HCT116 (cell line): ENCODE measurements at places on chromosomes 1 and 21. TPM values are rescaled to one million over a fixed set of nuclear protein-coding genes. Genes with fewer than 3 reads are reported as not detected.
A peak's percentile ranks its signal among the peaks of the same experiment; 100 is the strongest.

Gene TP73
- 19.2 TPM for total RNA-seq

GRCh38 chr1:161070761-161071160, 1.1 kb upstream of the ARHGAP30 start:
- DNase-seq, result no peak

Gene FAM131C
- 11.6 TPM for total RNA-seq

- no peak for DNase-seq
Observed at GRCh38 chr1:25794325-25794724, 5.7 kb upstream of the SELENON start.

- no peak for DNase-seq
Observed at GRCh38 chr1:98406352-98407088, 255.0 kb upstream of the SNX7 start.

GRCh38 chr1:226739696-226740065, 599 bp upstream of the ITPKB start:
- no peak for DNase-seq

DNA sequence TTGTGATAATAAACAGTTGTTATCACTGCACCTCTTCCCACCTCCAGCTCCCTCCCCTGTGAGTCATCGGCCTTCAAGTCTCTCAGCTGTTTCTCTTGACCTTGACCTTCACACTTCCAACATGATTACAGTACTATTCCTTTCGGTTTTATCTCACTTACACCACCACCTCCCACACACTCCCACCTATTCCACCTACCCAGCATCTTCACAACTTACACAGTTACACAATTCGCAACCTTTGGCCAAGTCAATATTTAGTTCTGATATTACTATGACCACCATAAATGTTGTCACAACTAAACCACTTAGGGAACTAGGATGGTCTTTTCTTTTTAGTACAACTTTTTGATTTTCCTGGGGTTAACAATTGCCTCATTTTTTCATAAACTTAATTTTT, 60.2 kb downstream of the RIPK4 start:
- DNase-seq, result no peak

Gene FAM72C
- 9.5 TPM for total RNA-seq

DNA sequence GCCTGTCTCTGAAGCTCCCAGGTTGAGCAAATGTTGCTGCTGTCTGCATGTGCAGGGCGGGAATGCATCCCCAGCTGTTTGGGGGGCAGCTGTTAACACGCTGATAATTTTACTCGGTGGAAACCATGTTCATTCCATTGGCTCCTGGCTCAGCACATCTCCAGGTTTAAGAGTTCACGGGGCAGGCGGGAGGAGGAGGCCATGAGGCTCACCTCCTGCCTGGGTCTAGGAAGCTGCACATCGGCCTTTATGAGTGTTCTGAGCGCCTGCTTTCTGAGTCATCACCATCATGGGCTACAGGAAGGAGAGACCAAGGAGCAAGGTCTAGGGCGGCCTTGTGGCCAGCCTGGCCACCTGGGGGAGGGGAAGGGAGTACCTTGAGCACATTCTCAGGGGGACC, 29.7 kb downstream of the AJAP1 start:
- no peak for DNase-seq

DNA sequence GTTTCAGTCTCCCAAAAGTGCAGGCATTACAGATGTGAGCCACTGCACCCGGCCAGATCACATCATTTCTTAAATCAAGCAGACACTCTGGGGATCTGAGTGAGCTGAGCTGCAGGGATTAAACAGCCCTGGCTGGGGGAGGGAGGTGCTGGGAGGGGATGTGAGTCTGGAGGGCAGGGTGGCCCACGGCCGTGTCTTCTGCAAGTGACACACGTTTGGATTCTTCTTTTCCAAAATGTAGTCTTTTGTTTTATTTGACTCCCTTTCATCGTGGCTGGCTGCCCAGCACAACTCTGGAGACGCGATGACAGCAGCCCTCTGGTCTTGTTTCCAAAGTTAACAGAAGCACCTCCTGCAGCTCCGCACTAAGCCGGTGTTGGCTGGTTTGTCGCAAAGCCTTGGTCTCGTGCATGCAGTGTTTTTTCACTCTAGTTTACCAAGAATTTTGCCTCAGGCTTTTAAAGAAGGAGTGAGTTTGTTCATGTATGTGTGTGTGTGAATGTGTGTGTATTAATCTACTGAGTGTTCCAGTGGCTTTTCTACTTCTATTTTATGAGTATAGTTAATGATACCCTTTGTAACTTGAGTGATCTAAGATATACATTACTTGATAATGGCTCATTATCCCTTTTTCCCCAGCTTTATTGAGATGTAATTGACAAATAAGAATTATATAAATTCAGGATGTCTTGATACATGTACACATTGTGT, 2.8 kb upstream of the KRTAP10-5 start:
- no peak for DNase-seq

GRCh38 chr1:24908591-24909259, 21.4 kb downstream of the RUNX3 start:
- no peak for DNase-seq

DNA sequence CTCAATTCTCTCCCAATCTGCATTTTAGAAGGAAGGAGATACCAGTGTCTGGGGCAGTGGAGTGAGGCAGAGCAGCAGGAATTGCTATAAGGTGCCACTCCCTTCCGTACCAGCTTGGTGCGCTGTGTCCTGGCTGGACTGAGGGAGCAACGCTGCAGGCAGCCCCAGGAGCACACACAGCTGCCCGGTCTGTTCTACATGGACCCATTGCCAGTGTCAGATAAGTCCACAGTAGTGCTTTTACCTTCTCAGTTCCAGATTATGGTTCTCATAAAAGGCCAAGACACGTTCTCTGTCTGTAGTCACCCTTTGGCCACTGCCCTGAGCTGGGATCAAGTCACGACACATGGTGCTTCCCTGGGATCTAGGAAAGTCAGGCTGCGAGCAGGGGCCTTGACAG, 44.1 kb upstream of the BARHL2 start:
- DNase-seq, result no peak

Gene PAPPA2
- total RNA-seq, result not detected

Gene LCE3E
- total RNA-seq, result not detected

DNA sequence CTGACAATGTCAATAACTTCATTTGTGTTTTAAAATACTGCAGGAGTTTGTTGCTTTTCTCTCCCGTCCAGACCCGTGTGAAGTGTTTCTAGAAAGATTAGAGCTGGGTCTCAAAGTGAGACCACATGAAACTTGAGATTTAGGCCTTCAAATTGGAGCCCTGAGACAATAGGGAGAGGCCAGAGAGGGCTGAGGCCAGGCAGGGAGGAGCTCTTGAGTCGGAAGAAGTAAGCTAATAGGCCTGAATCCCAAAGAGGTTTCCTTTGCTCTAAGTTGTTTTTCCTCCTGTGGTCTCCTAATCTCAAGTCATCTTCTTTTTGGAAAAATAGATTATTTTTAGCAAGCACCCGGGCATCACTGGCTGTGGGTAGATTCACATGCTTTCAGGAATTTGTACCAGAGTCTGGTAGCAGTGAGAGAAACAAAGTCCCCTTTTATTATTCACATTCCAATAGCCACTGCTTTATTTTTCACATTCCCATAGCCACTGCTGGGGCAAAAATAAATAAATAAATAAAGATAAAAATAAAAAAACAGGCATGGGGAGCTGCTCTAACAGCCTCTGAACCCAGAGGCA, 25.6 kb downstream of the CD244 start:
- no peak for DNase-seq

GRCh38 chr1:25550155-25550506, 6.7 kb downstream of the LDLRAP1 start:
- DNase-seq, result no peak

DNA sequence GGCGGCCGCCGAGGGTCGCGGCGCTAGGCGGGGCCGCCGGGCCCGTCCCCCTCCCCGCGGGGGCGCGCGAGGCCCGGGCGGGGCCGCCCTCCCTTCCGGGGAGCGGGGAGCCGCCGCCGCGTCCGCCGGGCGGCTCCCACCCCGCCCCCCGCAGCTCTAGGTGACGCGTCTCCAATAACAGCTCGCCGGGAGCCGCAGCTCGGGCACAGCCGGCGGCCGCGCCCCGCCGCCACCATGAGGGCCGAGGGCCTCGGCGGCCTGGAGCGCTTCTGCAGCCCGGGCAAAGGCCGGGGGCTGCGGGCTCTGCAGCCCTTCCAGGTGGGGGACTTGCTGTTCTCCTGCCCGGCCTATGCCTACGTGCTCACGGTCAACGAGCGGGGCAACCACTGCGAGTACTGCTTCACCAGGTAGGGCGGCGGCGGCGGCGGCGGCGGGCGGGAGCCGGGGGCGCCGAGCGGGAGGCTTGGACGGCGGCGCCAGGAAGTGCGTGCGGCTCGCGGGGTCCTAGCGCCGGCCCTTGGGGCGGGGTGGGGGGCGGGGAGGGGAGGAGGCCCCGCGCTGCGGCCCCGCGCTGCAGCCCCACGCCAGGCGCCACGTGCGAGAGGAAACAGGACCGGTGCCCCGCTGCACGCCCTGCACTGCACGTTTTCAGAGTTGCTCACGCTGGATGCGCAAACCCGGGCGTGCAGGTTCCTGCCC, at the start of gene SMYD2:
SMYD2 (plus strand) TSS at position 139 of the 699 bp plus-strand sequence; CDS start at position 235, 96 bp downstream.
- peak; percentile 36 for DNase-seq

Gene SASS6
- total RNA-seq, result 13.7 TPM

GRCh38 chr1:100035214-100035613, 65.4 kb downstream of the SLC35A3 start:
- no peak for DNase-seq

GRCh38 chr1:86756062-86756406, 51.7 kb downstream of the SH3GLB1 start:
- DNase-seq, result no peak

DNA sequence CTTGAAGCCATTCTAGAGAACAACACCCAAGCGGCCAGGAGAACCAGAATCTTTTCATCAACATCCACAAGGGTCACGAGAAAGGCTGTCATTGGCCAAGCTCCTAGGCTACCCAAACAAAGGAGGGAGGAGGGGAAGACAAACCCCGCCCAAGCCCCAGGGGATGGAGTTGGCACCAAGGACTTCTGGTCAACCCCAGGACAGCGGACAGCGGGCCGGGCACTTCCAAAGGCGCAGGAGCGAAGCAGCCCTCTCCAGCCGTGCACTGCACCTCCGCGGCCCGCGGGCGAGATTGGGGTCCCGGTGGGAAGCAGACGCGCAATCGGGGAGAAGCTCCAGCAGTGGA, at the start of gene CLIC6:
CLIC6 (plus strand) TSS at position 192 of the 346 bp plus-strand sequence. CDS start 395 bp downstream, outside the sequence.
- DNase-seq, result no peak

Gene FBLIM1
- total RNA-seq, result 6.0 TPM

DNA sequence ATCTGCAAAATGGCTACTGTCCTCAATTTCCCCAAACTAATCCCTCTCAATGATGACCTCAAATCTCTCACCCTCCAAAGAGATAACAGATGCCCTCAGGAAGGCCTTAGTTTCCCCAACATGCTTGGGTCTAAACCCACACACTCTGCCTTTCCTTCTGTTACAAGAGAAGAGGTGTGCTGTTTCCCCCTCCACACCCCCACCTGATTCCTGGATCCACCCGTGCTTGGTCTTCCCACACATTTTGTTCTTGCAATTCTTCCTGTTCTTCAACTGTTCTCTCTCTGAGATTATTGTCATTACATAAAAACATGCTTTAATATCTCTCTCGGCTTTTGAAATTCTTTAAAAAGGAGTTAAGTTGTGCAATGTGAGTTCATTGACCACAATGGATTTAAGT, 5.7 kb upstream of the CBR3 start:
- no peak for DNase-seq

Gene GIPC2
- total RNA-seq, result 0.07 TPM

- DNase-seq, result no peak
Observed at GRCh38 chr1:99619583-99619982, 26.3 kb upstream of the PALMD start.

DNA sequence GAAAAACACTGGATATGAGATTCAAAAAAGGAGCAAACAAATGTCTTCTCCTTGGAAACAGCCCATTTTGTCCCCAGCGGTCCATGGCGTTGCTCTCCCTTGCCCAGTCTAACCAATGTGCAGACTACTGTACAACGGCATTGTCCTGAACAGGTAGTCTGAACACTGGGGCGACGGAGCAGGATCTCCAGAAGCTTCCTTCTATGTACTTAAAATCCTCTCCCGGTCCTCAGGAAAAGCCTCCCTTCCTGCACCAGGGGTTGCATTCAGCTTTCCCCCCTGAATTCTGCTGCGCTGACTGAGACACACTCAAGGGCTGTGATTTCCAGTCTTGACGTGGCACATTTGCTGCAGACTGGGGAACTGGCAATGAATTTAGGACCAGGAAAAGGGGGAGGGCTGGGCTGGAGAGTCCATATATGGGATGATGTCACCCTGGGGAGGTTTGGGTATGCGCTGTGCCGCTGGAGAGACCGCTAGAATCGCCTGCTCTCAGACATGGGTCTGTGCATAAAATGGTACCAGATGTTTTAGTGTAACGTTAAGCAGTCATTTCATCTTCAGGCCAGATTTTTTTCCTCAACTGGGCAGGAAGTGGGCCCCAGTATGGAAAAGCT, 275.9 kb upstream of the C1orf105 start:
- DNase-seq, result no peak

DNA sequence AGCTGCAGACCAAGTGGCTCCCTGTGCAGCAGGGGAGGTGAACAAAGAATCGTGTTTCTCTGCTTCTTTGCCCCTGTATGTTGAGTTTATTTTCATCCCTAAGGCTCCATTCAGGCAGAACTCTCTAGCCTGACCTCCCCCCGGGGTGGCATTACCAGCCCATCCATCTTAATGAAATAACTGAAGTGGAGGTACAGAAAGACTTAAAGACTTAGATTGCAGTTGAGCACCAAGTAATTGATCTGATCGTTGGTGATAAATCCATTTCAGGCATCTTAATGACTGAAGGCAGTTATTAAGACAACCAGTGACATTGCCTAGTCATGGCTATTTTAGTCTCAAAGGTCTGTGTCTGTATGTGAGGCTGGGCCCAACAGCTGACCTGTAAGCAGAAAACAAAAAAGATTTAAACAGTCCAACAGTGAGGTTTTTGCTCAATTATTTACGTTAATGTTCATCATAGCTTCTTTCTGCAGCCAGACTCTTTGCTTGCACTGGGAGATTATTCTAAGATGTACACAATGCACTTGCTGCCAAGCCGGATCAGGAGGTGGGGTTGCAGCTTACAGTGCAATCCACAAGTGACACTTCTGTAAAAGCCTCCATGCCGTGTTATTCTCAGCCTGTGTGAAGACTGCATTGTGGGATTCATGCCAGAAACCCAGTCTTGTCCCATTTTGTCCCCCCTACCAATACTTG, 363.0 kb upstream of the DUSP10 start:
- no peak for DNase-seq

DNA sequence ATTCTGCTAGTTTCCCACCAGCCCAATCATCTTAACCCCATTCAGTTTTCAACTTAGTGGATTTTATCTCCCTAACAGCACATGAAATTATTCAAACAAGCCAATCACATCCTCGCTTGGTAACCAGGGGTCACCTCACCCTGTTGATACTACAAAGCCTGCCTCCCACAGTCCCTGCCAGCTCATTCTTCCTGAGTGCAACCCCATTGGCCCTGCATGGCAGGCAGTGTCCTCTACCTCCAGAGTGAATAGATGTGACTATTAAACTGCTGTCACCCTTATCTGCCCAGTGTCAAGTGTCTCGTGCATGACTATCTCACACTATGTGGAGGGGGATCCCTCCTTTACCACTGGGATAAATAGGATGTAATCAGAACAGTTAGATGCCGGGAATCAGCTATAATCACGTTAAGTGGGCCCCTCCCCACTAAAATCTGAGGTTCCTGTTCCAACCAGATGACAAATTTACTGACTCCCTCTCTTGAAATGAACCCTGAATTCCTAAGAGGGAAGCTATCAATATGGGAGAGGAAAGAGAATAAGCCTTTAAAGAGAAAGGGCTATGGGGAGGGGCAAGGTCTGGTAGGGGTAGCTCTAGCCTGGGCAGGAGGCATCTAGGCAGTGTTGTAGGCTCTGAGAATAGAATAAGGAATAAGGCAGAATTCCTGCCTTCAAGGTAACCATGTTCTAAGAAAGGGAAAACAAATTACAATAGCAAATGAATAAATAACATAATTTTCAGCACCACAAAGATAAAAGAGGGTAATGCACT, 155.9 kb downstream of the SLC30A10 start:
- no peak for DNase-seq

- no peak for DNase-seq
Observed at GRCh38 chr1:183027791-183028190, 4.6 kb downstream of the LAMC1 start.
